Aortic smooth muscle cell (primary cell): ENCODE measurements at places on chromosomes 6 and 20. TPM values are rescaled to one million over a fixed set of nuclear protein-coding genes. Genes with fewer than 3 reads are reported as not detected.

Gene CLPSL1
- total RNA-seq = not detected in 2 replicates

Gene C20orf96
- 2.2 and 3.7 TPM in 2 replicates for total RNA-seq

Gene CCN6
- not detected in 2 replicates for total RNA-seq

Gene PIGT
- total RNA-seq = 30.1 and 37.3 TPM in 2 replicates

Gene PKHD1
- total RNA-seq = not detected in 2 replicates

Gene CCN5
- total RNA-seq = 0.40 and 0.93 TPM in 2 replicates

Gene AK9
- total RNA-seq = 7.0 and 8.5 TPM in 2 replicates

Gene PPIL6
- total RNA-seq = 2.8 and 3.2 TPM in 2 replicates

Gene TSPYL1
- 110 and 129 TPM in 2 replicates for total RNA-seq

Gene BPIFB4
- not detected in 2 replicates for total RNA-seq

Gene ABHD16B
- not detected in 2 replicates for total RNA-seq

Gene PCK1
- total RNA-seq = not detected in 2 replicates

Gene TRIM40
- not detected in 2 replicates for total RNA-seq

Gene SCRT2
- total RNA-seq = not detected in 2 replicates

Gene OR2H2
- total RNA-seq = not detected in 2 replicates

Gene OR12D1
- total RNA-seq = not detected in 2 replicates

Gene GRIK2
- total RNA-seq = 0.19 and 0.40 TPM in 2 replicates

Gene OPN5
- total RNA-seq = 0.19 and 1.1 TPM in 2 replicates

Gene DDO
- total RNA-seq = 5.5 and 6.0 TPM in 2 replicates

Gene TSHZ2
- 2.2 and 4.0 TPM in 2 replicates for total RNA-seq

Gene METTL24
- total RNA-seq = 2.1 and 2.2 TPM in 2 replicates

Gene XKR7
- not detected in 2 replicates for total RNA-seq

Gene SIRPD
- total RNA-seq = not detected in 2 replicates

Gene NR2E1
- total RNA-seq = not detected in 2 replicates

Gene SIGLEC1
- not detected in 2 replicates for total RNA-seq

Gene ATXN1
- 16.5 and 22.9 TPM in 2 replicates for total RNA-seq

Gene SLC17A4
- not detected in 2 replicates for total RNA-seq

Gene AVP
- total RNA-seq = not detected in 2 replicates

Gene GABBR1
- 10.3 and 11.4 TPM in 2 replicates for total RNA-seq
